Activated naive CD8-positive, alpha-beta T cell treated with anti-CD3 and anti-CD28 coated beads, Interleukin-2, amount 10 ng/mL, durations not matched to agents 7 days and 5 days (primary cell): ENCODE measurements at places on chromosomes 2 and 18. TPM values are rescaled to one million over a fixed set of nuclear protein-coding genes. Genes with fewer than 3 reads are reported as not detected.

GRCh38 chr2:119350311-119350998 lies 16.2 kb downstream of the C2orf76 start:
- H3K4me1 ChIP-seq, result no peaks in the 10 kb centered on the region
- DNase-seq, result no peak
- no peak overlapping the region for H3K27ac ChIP-seq
- no peak overlapping the region for H3K4me3 ChIP-seq
- H3K36me3 ChIP-seq, result no peaks in the 10 kb centered on the region

- no peaks in the 10 kb centered on the region for H3K27me3 ChIP-seq
- no peaks in the 10 kb centered on the region for H3K36me3 ChIP-seq
- H3K4me3 ChIP-seq, result no peak overlapping the region
- no peak overlapping the region for H3K27ac ChIP-seq
These were observed 245.6 kb upstream of the CDH2 start for GRCh38 chr18:28422577-28422976.

- no peaks in the 10 kb centered on the region for H3K4me1 ChIP-seq
- no peaks in the 10 kb centered on the region for H3K36me3 ChIP-seq
- peaks cover 30% of the 10 kb centered on the region for H3K27me3 ChIP-seq
- no peak overlapping the region for H3K27ac ChIP-seq
- H3K4me3 ChIP-seq, result no peak overlapping the region
These were observed 70.8 kb downstream of the ACAA2 start for GRCh38 chr18:49742316-49743116.

DNA sequence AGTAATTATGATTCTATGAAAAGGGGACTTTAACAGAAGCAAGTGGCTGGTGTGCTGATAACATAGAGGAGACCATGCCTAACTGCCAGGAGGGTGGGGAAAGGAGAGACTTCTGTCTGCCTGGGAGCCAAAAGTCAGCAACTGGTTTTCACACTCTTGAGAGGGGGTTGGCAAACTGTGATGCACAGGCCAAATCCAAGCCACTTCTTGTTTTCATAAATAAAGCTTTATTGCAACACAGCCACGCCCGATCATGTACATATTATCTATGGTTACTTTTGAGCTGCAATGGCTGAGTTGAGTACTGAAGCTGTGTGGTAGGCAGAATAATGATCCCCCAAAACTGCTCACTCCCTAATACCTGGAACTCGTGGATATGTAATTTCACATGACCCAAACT lies 208.4 kb downstream of the LNPK start:
- H3K27ac ChIP-seq, result no peak overlapping the region
- H3K4me3 ChIP-seq, result no peak overlapping the region
- DNase-seq, result no peak

- H3K36me3 ChIP-seq, result no peaks in the 10 kb centered on the region
- no peak overlapping the region for H3K27ac ChIP-seq
- H3K4me3 ChIP-seq, result no peak overlapping the region
These were observed 143.3 kb downstream of the C1D start for GRCh38 chr2:67919490-67919889.

- H3K27me3 ChIP-seq, result no peaks in the 10 kb centered on the region
- H3K4me1 ChIP-seq, result no peaks in the 10 kb centered on the region
- H3K4me3 ChIP-seq, result no peak overlapping the region
- H3K27ac ChIP-seq, result no peak overlapping the region
These were observed 107.6 kb downstream of the FBXO15 start for GRCh38 chr18:74040008-74040407.

DNA sequence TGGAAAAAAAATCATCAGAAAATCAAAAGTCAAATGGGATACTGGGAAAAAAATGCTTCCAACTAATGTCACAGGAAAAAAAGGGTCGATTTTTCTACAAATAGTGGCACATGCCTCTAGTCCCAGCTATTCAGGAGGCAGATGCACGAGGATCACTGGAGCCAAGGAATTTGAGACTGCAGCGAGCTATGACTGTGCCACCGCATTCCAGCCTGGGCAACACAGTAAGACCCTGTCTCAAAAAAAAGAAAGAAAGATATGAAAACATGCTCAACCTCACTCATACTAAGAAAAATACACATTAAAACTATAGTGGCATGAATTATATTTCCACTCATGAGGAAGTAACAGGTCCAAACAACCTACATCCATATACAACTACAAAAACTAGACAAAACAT lies 17.9 kb downstream of the MEMO1 start:
- peaks cover 25% of the 10 kb centered on the region for H3K36me3 ChIP-seq
- H3K4me3 ChIP-seq, result no peak overlapping the region
- no peaks in the 10 kb centered on the region for H3K27me3 ChIP-seq
- peaks cover 22% of the 10 kb centered on the region for H3K4me1 ChIP-seq
- H3K27ac ChIP-seq, result no peak overlapping the region

DNA sequence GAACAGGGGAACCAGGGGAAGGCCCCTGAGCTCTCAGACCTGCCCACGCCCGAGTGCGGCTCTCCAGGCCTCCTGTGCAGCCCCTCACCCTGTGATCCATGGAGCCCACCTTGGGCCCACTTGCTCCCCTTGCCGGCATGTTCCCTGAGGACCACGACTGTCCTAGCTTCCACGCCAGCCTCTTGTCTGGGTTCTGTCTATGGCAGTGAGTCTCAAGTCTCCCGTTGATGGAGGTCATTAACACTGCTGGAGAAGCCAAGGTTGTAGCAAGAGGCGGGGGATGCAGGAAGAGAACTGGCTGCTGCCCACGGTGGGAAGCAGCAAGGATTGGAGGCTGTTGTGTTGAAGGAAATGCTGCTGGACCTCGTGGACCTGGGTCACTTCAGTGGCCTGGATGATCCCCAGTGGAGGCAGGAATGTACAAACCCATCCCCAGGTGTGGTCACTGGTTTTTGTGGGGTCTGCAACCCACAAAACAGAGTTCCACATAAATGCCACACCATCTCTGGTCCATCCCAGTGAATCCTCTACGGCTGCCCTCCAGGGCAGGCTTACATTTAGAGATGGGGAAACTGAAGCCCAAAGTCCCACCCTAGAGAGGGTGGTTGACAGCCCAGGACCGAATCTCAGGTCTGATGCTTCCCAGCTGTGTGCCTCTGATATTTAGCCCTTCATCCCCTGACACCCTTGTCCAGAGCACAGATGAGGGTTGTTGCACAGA lies 150.3 kb downstream of the NDUFA10 start:
- H3K4me1 ChIP-seq, result no peaks in the 10 kb centered on the region
- H3K4me3 ChIP-seq, result no peak overlapping the region
- H3K36me3 ChIP-seq, result no peaks in the 10 kb centered on the region
- no peak for DNase-seq
- H3K27me3 ChIP-seq, result peaks cover 5% of the 10 kb centered on the region
- no peak overlapping the region for H3K27ac ChIP-seq

DNA sequence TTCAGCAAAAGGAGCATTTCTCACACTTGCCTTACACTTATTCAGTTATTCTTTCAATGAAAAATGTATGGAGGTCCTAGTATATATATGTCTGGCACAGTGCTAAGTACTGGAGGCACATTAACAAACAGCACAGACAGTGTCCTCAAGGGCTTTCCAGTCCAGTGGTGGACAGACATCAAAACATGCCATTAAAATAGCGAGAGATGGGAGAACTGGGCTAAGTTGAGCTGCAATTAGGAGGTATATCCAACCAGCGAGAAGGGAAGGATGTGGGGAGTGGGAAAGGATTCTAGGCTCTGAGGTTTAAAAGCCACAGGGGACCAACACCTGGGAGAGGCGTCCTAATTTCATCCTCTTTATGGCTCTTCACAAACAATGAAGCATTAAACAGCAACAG lies 127.5 kb upstream of the TTC39C start:
- peaks cover 1% of the 10 kb centered on the region for H3K36me3 ChIP-seq
- H3K4me1 ChIP-seq, result peaks cover 26% of the 10 kb centered on the region
- no peaks in the 10 kb centered on the region for H3K27me3 ChIP-seq
- no peak for DNase-seq
- no peak overlapping the region for H3K4me3 ChIP-seq

DNA sequence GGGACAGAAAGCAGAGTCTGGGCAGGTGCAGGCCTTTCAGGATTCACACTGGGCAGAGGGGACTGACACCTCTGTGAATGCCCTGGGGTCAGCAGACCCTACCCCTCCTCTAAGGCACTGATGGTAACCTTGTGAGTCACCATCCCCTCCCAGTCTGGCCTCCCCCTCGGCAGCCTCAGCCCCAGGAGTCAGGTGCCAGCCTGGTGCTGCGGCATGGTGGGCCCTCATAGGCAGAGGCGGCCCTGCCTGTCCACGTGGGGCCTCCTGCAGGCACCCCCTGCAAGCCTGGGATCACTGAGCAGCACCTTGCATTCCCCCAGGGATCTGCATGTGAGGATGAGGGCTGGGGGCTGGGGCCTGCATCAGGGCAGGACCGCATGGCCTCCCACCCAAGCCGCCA lies 4.8 kb upstream of the GPR17 start:
- DNase-seq, result no peak
- H3K36me3 ChIP-seq, result peaks cover 3% of the 10 kb centered on the region
- peak overlapping the region; percentile 88 for H3K27ac ChIP-seq
- H3K27me3 ChIP-seq, result no peaks in the 10 kb centered on the region

DNA sequence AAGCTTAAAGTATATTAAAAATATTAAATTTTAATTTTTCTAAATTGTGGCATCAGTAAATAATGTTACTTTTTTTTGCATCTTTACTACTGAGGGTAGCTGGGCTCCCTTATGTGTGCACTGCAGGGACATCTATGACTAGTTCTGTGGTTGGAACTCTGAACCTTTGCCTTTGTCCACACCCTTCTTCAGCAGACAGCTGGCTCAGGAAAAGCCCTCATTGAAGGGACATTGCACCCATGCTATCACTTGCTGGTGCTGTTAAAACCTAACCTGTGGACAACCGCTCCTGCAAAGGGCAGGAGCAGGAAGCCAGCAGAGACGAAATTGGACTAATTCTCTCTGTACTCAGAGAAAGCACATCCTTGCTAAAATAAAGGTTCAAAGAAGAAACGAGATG lies 30.1 kb downstream of the MOCOS start:
- peaks cover 5% of the 10 kb centered on the region for H3K27me3 ChIP-seq
- DNase-seq, result no peak
- H3K36me3 ChIP-seq, result no peaks in the 10 kb centered on the region
- H3K4me3 ChIP-seq, result no peak overlapping the region

DNA sequence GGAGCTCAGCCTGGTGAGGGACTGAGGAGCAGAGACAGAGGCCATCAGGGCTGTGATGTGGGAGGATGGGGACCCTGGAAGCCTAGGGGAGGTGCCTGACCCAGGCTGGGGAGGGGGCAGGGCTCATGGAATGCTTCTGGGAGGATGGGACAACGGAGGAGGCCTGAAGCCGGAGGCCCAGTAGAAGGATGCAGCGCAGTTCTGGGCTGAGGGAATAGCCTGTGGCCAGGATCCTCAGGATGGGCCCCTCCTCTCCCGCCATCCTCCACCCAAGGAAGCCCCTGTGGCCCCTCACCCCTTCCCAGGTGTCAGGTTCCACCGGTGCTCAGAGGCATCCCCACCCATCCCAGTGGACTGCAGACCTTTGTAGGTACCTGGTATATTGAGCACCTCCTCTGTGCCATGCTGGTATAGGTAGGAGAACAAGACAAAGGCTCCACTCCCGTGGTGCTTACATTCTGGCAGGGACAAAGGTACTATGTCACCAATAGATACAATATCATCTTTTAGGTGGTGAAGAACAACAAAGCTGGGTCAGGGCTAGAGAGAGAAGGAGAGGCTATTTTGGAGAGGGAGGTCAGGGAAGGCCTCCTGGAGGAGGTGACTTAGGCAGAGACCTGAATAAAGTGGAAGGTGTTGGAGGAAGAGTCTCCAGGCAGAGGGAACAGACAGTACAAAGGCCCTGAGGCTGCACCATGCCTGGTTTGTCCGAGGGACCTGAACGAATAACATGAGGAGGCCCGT lies 2.7 kb downstream of the ZAP70 start:
- peak overlapping the region; percentile 100 for H3K27ac ChIP-seq
- no peaks in the 10 kb centered on the region for H3K27me3 ChIP-seq
- peak overlapping the region; percentile 98 for H3K4me3 ChIP-seq
- DNase-seq, result peak; percentile 31
- H3K4me1 ChIP-seq, result peaks cover 68% of the 10 kb centered on the region

DNA sequence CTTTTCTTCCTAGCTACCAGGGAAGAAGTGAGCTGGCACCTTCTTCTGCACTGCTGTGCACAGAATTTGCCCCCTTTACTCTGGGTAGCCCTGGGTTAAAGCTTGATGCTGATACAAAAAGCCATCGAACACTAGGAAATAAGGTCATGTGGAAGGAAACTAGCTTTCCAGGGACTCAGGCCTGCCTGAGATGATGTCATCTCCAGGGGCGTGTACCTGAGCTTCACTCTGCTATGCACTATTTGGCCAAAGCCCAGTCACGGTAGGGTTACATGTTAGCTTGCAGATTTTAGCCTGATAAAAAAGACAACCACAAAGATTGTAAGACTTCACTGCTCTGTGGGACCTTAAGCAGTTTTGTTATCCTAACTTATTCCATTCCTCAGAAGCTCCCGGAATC lies 20.4 kb downstream of the EDAR start:
- H3K36me3 ChIP-seq, result no peaks in the 10 kb centered on the region
- peaks cover 26% of the 10 kb centered on the region for H3K4me1 ChIP-seq
- H3K27me3 ChIP-seq, result no peaks in the 10 kb centered on the region
- H3K27ac ChIP-seq, result no peak overlapping the region

DNA sequence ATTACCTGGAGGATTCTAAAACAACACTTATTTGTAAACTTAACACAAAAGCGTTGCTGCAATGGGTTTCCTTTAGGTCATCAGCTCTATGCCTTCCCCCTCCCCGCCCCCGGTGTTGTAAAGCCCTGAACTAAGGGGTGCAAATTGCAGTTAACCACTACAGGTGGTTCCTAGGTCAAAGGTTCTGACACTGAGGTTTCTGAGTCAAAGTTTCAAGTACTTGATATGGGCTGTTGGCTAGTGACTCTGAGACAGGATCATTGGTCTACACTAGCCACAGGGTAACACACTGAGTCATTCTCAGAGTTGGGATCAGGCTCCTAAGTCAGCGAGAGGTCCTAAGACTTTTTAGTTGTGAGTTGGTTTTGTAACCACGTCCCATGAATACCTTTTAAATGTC lies 15.4 kb downstream of the IL1B start:
- H3K36me3 ChIP-seq, result peaks cover 4% of the 10 kb centered on the region
- H3K27ac ChIP-seq, result no peak overlapping the region
- H3K4me3 ChIP-seq, result peak overlapping the region; percentile 38
- peaks cover 3% of the 10 kb centered on the region for H3K27me3 ChIP-seq

Gene CDH20
- total RNA-seq, result 0.17 TPM

Gene FAP
- not detected for total RNA-seq

Gene C2orf66
- 0.17 TPM for total RNA-seq

Gene CRIM1
- 3.2 TPM for total RNA-seq

Gene EFHD1
- 8.8 TPM for total RNA-seq

Gene AQP4
- total RNA-seq, result not detected

Gene TMEM200C
- total RNA-seq, result not detected
